Fibroblast of skin of left quadriceps (primary cell): ENCODE measurements at places on chromosomes 6 and 20.
A peak's percentile ranks its signal among the peaks of the same experiment; 100 is the strongest.

DNA sequence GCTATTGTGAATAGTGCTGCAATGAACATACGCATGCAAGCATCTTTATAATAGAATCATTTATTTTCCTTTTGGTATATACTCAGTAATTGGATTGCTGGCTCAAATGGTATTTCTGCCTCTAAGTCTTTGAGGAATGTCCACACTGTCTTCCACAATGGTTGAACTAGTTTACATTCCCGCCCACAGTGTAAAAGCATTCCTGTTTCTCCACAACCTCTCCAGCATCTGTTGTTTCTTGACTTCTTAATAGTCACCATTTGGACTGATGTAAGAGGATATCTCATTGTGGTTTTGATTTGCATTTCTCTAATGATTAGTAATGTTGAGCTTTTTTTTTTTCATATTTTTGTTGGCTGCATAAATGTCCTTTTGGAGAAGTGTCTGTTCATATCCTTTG lies 208.7 kb downstream of the PHF3 start:
- DNase-seq, result peak; percentile 6

GRCh38 chr6:152204591-152204990 lies 397.1 kb downstream of the ESR1 start:
- DNase-seq, result no peak

- no peak for DNase-seq
These were observed 35.8 kb downstream of the RIPOR2 start for GRCh38 chr6:24899997-24900325.

GRCh38 chr6:86789779-86790411 lies 147.4 kb upstream of the HTR1E start:
- no peak for DNase-seq

GRCh38 chr6:133768656-133769295 lies 120.1 kb upstream of the TCF21 start:
- DNase-seq, result no peak

GRCh38 chr6:163133017-163133416 lies 281.5 kb upstream of the QKI start:
- no peak for DNase-seq

DNA sequence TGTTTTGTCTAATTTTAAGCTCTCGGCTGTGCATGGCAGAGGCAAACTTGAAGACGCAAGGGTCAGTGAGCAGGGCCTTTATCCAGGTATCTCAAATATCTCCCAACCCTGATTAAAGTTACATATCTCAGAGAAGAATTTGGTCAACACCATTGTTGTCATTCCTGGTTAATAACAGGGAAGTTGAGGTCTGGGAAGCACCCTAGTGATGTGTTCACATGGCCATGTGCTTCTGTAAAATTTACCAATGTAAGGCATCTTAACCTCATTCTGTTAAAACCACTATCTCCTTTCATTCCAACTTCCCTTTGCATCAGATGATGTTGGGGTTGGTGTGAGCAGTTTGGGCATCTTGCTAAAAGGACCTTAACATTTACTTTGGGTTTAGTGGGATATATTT lies 4.0 kb upstream of the FAM110A start:
- DNase-seq, result no peak

DNA sequence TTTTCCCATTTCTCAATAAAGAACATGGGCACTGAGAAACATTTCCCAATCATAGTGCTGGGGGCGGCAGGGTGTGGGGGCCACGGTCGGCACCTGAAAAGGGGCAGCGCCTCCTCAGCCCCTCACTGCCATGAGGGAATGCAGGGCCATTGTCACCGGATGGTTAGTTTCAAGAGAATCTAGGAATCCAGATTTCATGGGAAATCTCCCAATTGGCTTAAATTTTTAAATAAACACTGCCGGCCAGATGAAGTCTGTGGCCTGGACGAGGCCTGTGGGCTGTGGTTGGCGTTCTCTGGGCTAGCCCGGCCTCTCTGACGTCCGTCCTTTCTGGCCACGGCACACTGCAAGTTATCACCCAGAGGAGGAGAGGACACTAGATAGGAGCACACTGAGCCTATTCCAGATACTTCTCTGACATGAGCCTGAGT lies 25.6 kb downstream of the MANBAL start:
- no peak for DNase-seq

DNA sequence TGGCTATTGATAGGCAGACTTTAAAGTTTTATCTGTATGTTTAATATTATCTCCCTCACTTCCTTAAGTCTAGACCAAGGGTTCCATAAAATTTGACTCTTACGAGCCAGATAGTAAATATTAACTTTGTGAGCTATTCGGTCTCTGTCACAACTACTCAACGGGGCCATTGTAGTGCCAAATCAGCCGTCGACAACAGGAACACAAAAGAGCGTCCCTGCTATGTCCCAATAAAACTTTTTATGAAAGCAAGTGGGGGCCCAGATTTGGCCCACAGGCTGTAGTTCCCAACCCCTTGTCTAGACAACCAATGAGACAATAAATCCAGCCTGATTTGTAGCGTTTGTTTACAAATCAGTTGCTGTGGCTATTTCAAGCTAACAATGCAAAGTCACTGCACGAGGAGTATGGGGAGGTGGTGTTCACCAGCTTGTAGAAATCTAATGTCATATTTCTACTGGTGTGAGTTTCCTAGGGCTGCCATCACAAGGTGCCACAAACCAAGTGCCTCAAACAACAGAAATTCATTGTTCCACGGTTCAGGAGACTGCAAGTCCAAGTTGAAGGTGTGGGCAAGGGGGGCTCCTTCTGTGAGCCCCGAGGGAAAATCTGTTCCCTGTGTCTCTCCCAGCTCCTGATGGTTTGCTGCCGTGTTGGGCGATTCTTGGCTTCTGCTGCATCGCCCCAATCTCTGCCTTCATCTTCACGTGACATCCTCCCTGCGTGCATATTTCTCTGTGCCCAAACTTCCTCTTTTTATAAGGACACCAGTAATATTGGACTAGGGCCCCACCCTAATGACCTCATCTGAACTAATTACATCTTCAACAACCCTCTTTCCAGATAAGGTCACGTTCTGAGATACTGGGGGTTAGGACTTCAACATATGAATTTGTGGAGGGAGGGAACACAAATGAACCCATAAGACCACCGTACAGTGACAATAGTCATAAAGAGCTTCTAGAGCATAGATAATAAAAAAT lies 356.0 kb upstream of the JARID2 start:
- no peak for DNase-seq

DNA sequence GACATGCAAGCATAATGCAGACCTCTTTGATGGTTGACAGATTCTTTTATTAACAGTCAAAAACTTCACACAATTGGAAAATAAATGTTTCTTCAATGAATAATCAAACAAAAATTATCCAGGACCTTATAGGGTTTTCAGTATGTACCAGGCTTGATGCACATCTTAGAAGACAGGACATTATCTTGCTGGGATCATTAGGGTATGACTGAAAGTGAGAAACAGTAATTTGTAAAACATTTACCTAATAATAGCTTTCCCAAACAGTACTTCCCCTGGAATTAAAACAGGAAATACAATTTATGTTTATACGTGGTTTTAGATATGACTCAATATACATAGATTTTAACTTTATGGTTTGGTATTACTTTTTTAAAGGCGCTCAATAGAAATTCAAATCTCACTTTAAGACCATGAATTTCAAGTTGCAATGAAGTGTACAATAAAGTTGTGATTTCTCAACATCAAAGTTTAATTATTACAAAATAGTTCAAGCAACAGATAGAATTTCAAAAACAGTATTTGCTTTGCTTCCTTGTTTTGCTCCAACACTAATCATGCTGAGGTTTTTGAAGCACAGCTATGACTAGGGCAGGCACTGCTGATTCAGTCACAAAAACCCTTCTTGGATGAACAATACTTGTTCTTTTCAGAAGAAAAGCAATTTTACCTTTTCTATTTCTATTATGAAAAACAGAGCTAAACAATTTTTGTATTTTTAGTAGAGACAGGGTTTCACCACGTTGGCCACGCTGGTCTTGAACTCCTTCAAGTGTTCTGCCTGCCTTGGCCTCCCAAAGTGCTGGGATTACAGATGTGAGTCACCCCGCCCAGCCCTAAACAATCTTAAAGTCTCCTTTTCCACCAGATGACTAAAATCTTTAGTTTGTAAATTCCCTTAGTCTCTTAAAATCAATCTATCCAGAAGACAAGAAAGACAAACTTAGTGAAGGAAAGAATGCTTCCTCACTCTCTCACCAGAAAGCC lies 13.7 kb downstream of the SOD2 start:
- no peak for DNase-seq

- no peak for DNase-seq
These were observed 118.8 kb downstream of the MAP3K7 start for GRCh38 chr6:90468080-90468479.

- DNase-seq, result no peak
These were observed 419.6 kb upstream of the MARCKS start for GRCh38 chr6:113437566-113437965.

DNA sequence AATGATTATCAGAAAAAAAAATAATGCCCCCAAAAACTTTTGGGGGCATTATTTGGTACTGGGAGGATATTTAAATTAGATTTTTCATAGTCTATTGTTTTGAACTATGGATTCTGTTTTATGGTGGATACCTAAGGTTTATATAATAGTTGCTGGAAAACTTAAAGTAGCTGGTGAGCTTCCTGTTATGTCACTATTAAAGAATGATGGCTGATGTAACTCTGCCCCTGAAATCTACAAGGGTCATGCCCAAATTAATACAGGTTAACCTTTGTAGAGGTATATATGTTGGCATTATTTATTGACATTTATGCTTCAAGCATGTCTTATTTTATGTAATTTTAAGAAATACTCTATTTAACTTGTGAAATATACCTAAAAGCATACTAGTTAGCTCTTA lies 25.3 kb upstream of the ERVFRD-1 start:
- DNase-seq, result no peak

GRCh38 chr6:99241905-99242534 lies 107.5 kb downstream of the FAXC start:
- DNase-seq, result no peak

DNA sequence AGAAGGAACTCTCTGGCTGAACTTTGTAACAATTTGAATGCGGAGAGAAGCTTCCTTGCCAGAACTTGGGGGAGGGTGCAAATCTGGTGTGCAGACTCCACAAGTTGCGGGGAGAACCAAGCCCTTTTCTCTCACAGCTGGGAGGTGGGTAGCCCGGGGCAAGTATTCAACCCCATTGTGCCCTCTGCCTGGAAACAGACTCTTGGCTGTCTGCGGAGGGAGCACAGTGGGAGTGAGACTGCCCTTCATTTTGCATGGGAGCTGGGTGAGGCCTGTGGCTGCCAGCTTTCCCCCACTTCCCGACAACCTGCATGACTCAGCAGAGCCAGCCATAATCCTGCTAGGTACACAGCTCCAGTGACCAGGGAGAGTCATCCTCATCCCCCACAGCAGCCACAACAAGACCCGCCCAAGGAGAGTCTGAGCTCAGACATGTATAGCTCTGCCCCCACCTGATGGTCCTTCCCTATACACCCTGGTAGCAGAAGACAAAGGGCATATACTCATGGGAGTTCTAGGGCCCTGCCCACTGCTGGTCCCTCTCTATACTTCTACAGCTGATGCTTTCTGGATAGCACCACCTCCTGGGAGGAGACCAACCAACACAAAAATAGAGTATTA lies 29.4 kb upstream of the TPD52L1 start:
- DNase-seq, result no peak

- no peak for DNase-seq
These were observed 23.6 kb downstream of the PGM3 start for GRCh38 chr6:83169511-83169910.

DNA sequence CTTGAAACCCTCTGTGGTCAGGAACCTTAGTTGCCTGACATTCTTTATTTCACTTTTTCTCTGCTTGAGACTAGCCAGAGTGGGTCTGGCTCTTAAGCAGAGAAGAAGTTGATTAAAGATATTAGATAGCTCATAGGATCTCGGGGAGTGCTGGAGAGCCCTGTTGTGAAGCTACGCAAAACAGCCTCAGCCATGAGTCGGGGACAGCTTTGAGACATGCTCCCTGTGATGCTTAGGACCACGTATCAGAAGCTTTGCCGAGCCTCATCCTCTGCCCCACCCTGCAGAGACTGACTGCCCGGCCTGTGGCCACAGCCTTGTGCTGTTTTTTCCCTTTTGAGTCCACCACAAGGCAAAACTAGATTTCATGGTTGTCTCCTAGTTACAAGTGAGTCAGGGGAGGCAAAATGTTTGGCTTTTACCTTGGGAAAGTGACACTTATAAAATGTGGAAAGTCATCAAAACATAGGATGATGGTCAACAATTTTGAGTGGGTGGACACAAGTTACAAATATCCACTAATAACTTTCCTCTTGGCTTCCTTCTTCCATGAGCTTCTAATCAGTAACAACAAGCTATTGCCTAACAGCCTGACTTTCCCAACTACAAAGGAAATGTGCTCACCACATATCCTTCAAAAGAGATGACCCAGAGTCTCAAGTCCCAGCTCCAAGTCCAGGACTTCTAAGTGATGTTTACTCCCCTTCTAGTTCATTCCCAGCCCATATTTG lies 108.4 kb downstream of the JAG1 start:
- peak; percentile 38 for DNase-seq

GRCh38 chr6:147640606-147641005 lies 132.1 kb downstream of the SAMD5 start:
- no peak for DNase-seq
